ENCODE measurements at places on chromosomes 7 and 10.

DNA sequence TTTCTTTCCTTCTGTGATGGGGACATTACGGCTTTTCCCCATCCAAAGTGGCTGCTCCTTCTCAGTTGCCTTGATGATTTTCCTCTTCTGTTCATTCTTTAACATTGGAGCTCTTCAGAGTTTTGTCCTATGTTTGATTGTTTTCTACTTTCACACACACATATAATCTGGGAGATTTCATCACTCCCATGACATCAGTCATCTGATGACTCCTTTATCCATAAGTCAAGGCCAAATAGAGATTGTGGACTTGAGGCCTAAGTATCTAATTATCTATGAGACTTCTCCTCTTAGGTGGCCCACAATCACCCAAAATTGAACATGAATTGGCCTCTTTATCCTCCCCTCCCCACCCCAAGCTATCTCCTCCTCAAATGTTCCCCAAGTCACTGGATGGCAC lies 5.3 kb upstream of the COL1A2 start:
- DNase-seq = no peak

- DNase-seq = no peak
Measured at GRCh38 chr7:33776788-33777187, 128.6 kb upstream of the BMPER start.

- no peak for DNase-seq
Measured at GRCh38 chr7:96200740-96201139, 121.2 kb downstream of the SLC25A13 start.

GRCh38 chr7:143979359-143979758 lies 20.8 kb upstream of the OR6B1 start:
- DNase-seq = no peak

- no peak for DNase-seq
Measured at GRCh38 chr7:17391366-17391765, 92.9 kb downstream of the AHR start.

GRCh38 chr7:14197280-14197679 lies 207.8 kb upstream of the ETV1 start:
- DNase-seq = no peak

DNA sequence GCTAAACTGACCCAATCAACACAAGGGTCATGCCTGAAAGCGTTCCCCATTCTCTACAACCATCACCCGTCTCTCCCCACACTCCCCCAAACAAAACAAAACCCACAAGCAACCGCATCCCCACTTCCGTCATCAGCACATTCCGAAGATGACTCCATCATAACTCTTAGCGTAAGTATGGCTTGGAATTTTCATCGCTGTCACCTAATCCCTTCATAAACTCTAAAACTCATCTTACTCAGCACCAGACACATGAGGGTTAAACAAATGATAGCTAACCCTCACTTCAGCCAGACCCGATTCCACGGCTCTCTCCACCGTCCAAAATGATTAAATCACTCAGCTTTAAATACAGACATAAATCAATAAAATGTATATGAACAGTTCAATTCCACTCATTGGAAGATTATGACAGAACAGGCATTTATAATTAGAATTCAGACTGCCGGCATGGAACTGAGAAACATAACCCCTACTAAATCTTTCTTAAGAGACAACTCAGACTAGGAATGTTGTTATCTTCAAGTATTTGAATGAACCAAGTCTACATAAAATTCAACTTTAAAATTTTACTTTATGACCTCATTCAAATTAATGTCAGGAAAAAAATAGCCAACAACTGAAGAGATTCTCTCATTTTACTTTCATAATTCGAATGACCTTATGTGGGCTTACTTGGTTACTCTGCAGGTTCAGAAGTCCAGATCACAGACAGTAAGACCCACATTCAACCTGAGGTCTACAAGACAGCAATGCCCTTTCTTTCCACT lies 215.9 kb downstream of the PARD3 start:
- no peak for DNase-seq

- peak; percentile 1 for DNase-seq
Measured at GRCh38 chr10:83991986-83992753, 147.1 kb upstream of the GHITM start.

DNA sequence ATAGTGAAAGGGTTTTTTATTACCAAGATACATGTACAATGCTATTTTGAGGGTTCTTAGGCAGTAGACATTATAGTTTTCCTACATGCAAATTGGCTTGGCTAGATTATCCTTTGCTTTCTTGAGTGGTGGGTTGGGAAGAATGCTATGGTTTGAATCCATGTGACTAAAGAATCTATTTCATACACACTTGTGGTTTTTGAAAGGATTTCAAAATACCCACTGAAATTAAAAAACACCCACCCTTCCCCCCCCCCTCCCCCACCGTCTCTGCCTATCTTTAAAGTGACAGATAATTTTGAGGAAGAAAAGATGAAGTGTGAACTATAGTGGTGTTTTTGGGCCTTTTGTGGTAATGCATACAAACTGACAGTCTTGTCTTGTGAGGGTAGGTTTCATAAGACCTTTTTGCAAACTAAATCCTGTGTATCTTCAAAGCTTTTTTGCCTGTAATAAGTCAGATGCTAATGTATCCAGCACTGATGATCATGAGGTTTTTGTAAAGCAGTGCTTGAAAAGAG lies 90.9 kb downstream of the TPST1 start:
- no peak for DNase-seq

- no peak for DNase-seq
Measured at GRCh38 chr10:79444199-79445119, 965 bp downstream of the ZCCHC24 start.

Data from stimulated activated CD8-positive, alpha-beta memory T cell treated with anti-CD3 and anti-CD28 coated beads, Interleukin-15, amount 100 ng/mL, for 48 hours (primary cell).